ENCODE measurements at places on chromosomes 6 and 20. TPM values are rescaled to one million over a fixed set of nuclear protein-coding genes. Genes with fewer than 3 reads are reported as not detected.

Gene C6orf132
- 49.7 TPM for total RNA-seq

GRCh38 chr6:155880900-155881299 is 425.3 kb upstream of the NOX3 start:
- no peak for DNase-seq

Gene ZBTB46
- 3.0 TPM for total RNA-seq

Gene WFDC2
- 108 TPM for total RNA-seq

Gene GDAP1L1
- not detected for total RNA-seq

DNA sequence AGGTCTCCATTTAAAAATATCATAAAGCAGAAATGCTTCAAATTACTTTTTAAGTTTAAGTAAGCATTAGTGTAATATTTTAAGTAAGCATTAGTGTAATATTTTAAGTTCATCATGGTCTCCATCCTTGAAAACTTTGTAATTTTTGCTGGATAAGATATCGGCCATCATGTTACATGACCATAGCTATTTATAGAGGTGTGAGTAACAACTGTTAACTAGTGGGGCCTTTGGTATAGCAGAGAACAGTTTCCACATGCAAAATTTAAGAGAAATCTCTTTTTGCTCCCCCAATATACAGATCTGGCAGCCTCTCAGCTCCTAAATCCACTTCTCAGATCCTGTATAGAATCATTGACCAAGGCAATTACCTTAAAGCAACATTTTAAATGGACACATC is 468 bp downstream of the TRDN start:
- no peak for DNase-seq

GRCh38 chr6:113073611-113074191 is 726.6 kb downstream of the RFPL4B start:
- DNase-seq, result no peak

- DNase-seq, result no peak
Measured at GRCh38 chr6:72616406-72617015, 5.4 kb upstream of the KCNQ5 start.

DNA sequence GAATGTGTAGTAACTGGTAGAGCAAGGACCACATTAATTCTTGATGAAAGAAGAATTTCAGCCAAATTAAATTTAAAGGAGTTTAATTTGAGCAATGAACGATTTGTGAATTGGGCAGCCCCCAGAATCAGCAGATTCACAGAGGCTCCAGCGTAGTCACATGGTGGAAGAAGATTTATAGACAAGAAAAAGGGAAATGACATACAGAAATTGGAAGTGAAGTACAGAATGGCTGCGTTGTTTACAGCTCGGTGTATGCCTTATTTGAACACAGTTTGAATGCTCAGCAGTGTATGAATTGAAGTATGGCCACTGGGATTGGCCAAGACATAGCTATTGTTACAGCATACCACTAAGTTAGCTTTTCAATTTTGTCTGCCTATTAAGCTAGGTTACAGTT is 173.6 kb upstream of the ARG1 start:
- no peak for DNase-seq

DNA sequence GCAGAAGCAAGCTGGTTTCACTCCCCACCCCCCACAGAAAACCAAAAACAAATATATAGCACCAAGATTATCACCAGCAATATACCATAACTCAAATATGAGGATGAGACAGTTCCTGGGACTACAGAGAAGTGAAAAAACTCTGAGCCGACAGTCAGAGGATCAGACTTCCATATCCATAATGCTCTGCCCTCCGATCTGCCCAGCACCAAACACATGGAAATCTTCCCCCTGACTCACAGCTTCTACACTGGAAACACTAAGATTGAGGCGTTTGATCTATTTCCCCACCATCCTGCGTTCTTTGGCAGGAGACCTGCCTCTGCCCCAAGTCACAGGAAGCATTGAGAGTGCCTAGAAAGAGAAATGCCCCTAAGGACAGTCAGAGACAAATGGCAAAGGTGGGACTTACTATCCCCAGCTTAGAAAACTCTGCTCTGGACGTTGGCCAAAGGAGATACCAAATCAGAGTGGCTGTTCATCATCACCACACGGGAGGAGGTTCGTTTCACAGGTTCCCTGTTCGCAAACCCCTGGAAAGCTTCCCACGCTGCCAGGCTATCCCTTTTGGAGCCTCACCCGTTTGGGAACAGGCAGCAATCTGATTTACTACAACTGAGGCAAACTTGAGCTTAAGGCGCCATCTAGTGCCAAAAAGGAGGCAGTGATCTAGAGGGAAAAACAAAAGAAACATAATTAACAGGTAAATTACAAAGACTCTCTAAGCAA is 48.7 kb upstream of the SRSF6 start:
- DNase-seq, result no peak

DNA sequence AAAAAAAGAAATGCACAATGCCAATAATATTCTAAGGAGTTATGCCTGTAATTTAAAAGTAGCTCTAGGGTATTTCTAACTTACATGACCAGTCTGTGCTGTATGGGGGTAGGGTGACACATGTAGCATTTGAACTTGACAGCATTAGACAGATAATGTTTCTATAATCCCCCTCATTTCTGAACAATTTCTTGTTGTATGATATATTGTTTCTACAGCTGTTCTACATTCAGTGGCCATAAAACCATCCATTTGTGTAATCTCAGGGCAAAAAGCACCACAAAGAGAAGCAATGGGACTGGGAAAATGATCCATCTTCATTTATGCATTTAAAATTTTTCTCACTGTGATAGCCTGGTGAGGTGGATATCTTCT is 767.8 kb downstream of the TFAP2A start:
- no peak for DNase-seq

GRCh38 chr20:40522405-40522804 is 166.6 kb downstream of the MAFB start:
- DNase-seq, result no peak

GRCh38 chr20:23668477-23668951 is 20.3 kb downstream of the CST4 start:
- peak; percentile 37 for DNase-seq

- no peak for DNase-seq
Measured at GRCh38 chr6:1970151-1970561, 275.2 kb downstream of the GMDS start.

GRCh38 chr6:107244082-107244741 is 128.9 kb upstream of the BEND3 start:
- DNase-seq, result no peak

DNA sequence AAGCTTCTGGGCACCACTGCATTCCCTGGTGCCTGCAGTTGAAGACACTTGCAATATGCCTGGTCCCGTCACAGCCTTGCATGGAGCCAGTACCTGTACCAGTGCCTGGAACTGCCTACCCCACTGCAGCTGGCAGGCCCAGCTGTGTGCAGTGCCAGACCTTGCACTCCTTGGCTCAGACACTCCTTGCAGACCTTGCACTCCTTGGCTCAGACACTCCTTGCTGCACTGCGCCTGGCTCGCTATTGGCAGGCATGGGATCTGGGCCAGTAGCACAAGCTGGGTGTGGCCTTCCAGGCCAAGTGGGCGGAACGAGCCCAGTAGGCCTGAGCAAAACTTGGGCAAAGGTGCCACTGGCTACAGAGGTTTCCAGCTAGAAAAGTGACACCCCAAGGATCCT is 1189.1 kb downstream of the GRIK2 start:
- no peak for DNase-seq

Gene CENPW
- total RNA-seq, result 10.1 TPM

Gene GABRR2
- total RNA-seq, result 0.55 TPM

Gene PNPLA1
- 0.53 TPM for total RNA-seq

DNA sequence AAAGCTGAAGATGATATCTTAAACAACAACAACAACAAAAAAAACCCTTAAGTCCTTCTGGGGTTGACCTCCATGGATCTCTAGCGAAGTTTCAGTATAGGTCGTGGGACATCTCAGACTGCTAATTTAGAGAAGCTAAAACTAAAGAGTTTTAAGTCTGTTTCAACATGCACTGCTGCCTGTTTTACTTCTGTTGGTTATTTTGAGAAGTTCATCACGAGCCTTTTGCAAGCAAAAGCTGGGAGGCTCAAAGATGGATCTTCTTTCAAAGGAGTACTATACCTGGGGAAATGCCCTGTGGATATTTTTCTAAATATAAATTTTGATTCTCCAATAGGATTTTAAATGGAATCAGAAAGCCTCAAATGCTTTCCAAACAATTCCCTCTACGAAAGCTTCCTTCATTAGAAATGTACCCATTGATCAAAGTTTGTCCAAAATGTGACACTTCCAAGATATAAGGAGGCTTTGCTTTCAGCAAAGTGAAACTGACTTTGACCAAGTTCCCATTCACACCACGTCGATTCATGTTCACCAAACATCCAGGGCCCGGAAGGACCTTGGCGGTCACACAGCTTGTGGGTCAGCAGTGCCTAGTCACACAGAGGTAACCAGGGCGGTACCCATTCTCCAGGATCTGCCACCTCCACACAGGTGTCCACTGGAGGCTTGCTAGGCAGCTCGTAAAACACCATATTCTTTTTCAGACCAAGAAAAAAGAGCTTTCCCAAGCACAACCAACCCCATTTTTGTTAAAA is 94.7 kb upstream of the QKI start:
- no peak for DNase-seq

DNA sequence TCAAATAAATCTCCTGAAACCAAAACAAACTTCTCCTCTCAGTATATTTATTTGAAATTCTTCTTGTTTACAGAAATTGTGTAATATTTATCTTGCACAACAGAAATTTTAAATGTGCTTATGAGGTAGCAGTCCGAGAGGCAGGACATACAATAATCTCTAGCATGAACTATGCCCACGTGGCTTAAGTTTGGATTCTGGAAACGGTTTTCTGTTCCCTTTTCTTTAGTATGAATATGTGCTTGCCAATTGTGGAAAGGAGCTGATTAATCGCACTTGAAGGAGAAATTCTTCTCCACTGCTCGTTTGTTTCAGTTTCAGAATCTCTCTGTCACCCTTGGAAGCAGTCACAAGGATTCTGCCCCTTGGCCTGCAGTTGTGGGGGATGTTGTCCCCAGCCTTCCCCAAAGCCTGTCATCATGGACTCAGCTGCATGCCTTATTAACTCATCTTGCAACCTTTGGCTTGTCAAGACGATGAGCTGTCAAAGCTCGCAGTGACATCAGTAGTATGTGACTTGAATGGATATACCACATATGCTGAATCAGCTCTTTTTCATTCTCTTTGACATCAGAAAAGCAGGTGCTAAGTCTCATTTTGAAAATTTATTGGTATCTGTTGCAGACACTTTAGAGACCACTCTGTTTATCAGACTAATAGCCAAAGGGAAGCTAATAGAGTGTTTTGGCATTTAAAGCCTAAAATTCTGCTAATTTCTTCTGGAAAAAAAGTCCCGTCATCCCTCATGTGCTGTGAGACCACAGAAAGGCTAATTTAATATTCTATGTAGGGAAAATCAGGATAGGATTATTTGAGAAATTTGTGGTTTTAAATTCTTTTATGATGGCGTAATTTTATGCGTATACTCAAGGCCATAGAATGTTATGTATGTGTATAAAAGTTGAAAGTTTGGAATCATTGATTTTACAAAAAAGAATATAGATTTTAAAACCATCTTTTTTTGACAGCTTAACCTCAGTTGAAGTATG is 186.8 kb downstream of the ARID1B start:
- DNase-seq, result no peak

GRCh38 chr6:149140137-149140909 is 177.2 kb upstream of the TAB2 start:
- DNase-seq, result no peak

GRCh38 chr6:130369831-130370230 is 4.0 kb downstream of the TMEM200A start:
- DNase-seq, result no peak

Gene PHACTR2
- total RNA-seq, result 54.4 TPM

- DNase-seq, result no peak
Measured at GRCh38 chr6:123533862-123534648, 102.7 kb downstream of the TRDN start.

Gene RNF217
- total RNA-seq, result 8.6 TPM

Gene LY6G6F
- not detected for total RNA-seq

Gene PTCHD4
- 0.12 TPM for total RNA-seq

- DNase-seq, result no peak
Measured at GRCh38 chr20:17652411-17652810, 29.6 kb downstream of the RRBP1 start.

Gene SH3BGRL2
- 157 TPM for total RNA-seq

Gene SLC17A1
- not detected for total RNA-seq

- DNase-seq, result no peak
Measured at GRCh38 chr6:52271852-52272460, 12.6 kb downstream of the MCM3 start.

- no peak for DNase-seq
Measured at GRCh38 chr6:24646771-24647170, 780 bp upstream of the KIAA0319 start.

DNA sequence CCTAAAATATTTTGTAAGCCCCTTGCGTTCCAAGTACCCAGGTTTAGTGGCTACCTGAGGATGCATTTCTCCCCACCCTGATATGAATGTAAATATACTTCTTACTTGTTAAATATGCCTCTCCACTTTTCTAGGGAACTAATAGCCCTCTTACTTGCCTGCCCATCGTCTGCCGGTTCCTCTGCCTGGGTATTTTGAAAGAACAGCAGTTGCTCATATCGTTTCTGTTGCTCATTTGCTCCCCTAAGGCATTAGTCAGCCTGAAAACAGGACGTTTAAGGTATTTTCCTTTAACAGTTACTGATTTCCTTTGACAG is 141.3 kb upstream of the CARMIL1 start:
- DNase-seq, result no peak

- no peak for DNase-seq
Measured at GRCh38 chr6:78577585-78577984, 289.8 kb upstream of the IRAK1BP1 start.

GRCh38 chr6:44849806-44850205 is 462.3 kb downstream of the CDC5L start:
- DNase-seq, result no peak

DNA sequence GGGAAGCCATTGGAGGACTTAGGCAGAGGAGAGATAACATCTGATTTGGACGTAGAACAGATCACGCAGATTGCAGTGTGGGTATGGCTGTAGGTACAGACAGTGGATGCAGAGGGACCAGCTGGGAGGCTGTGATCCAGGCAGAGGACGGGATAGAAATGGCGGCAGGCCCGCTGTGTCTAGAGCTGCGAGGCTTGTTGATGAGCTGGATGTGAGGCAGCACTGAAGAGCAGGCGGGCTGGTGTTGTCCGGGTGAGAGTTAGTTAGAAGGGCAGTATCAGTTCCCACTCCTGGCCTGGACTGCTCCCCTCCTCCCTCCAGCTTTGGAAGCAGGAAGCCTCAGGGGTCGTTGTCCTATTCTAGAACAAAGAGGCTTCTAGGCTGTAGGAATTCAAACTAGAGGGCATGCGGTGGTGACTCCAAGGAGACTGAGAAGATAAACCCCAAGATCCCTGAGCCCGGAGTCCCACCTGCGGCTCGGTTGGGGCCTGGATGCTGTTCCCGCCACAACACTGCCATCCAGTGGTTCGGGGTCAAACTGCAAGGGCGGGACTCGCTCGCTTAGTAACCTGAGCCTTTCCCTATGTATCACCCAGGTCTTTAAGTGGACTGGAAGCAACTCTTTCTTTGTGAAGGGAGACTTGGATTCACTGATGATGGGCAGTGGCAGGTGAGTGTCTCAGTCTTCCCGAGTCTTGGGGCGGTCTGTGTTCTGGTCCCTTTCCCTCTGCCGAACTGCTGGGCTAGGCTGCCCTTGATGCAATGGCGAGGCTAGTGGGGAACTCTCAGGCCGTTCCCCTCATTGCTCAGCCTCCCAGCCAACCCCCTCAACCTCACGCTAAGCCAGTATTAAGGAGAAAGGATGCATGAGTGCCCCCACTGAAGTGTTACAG is 11.2 kb downstream of the TLDC2 start:
- DNase-seq, result peak; percentile 88

Gene BANF2
- not detected for total RNA-seq

All from left colon (tissue), 2 donors.